ENCODE measurements at places on chromosomes 11 and 22. TPM values are rescaled to one million over a fixed set of nuclear protein-coding genes. Genes with fewer than 3 reads are reported as not detected.
A peak's percentile ranks its signal among the peaks of the same experiment; 100 is the strongest.

DNA sequence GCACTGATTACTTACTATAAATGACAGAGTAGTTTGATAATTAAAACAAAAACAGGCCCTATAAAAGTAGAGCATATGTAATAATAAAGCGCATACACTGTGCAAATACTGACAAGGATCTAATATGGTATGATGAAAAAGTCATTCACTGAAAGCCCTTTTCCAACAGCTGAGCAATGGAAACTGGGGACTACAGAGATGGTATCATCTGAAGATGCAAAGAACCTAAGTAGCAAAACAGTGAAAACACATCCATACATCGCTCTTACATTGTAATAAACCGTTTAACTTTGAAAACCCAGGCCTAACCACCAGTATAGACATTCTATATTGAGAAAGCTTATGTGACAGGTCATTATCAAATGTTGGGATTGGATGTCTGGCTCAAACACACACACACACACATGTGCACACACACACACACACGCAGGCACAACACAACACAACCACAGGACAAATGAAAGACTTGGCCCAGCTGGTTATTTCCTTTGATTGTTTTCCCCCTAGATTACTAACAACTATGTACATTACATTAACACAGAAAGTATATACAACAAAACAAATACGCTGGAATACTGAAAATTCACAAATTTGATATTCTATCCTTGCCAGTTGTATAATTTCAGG, 119.5 kb downstream of the APOL5 start:
- no peaks in the 10 kb centered on the region for H3K27me3 ChIP-seq
- no peak for DNase-seq
- H3K4me1 ChIP-seq = no peaks in the 10 kb centered on the region
- no peak overlapping the region for H3K27ac ChIP-seq
- H3K4me3 ChIP-seq = no peak overlapping the region

DNA sequence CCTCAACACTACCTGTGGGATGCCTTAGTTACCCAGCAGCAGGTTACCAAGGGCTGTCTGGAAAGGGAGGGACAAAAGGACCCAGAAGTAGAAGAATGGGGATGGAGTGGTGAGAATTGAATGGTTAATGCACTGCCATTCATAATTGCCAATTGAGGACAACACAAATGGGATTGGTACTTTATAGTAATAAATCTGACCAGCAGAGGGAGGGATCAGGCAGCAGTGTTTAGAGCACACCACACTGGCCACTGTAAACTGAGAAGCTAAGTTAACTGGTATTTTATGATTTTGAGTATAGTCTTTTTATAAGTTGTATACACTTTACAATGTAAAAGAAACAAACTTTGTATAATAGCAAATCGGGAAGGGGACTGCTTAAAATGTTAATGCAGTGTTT, 10.7 kb downstream of the TBRG1 start:
- H3K4me1 ChIP-seq = no peaks in the 10 kb centered on the region
- no peak for DNase-seq
- H3K4me3 ChIP-seq = no peak overlapping the region
- H3K27ac ChIP-seq = no peak overlapping the region
- H3K36me3 ChIP-seq = peaks cover 24% of the 10 kb centered on the region
- H3K27me3 ChIP-seq = no peaks in the 10 kb centered on the region

- H3K36me3 ChIP-seq = no peaks in the 10 kb centered on the region
- no peak overlapping the region for H3K27ac ChIP-seq
- no peak for DNase-seq
- H3K4me1 ChIP-seq = no peaks in the 10 kb centered on the region
These were observed 93.5 kb upstream of the TIMP3 start for GRCh38 chr22:32707971-32708370.

- peak overlapping the region; percentile 71 for H3K27ac ChIP-seq
- no peaks in the 10 kb centered on the region for H3K27me3 ChIP-seq
- H3K36me3 ChIP-seq = no peaks in the 10 kb centered on the region
- no peak for DNase-seq
- H3K4me3 ChIP-seq = peak overlapping the region; percentile 33
These were observed 1.9 kb downstream of the TAGLN start for GRCh38 chr11:117200813-117201657.

DNA sequence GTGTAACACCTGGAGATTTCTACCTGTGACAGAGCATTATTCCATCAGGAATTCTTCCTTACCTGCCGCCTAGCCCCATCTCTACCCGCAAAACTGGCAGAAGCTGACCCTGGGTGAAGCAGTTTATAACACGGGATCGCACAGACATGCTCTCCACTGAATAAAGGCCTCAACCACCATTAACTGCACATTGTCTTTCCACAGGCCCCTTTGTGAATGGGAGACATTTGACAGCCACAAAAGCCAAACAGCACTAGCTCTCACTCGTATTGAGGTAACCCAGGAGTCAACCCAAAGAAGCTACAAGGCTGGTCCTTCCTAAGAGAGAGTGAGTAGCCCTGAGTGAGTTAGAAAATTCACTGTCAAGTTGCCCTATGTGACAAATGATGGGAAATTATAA, 135.6 kb downstream of the RCN1 start:
- no peak overlapping the region for H3K27ac ChIP-seq
- H3K4me1 ChIP-seq = no peaks in the 10 kb centered on the region
- no peaks in the 10 kb centered on the region for H3K36me3 ChIP-seq
- H3K4me3 ChIP-seq = no peak overlapping the region
- no peak for DNase-seq

- no peaks in the 10 kb centered on the region for H3K36me3 ChIP-seq
- no peak for DNase-seq
- H3K27me3 ChIP-seq = no peaks in the 10 kb centered on the region
- no peaks in the 10 kb centered on the region for H3K4me1 ChIP-seq
These were observed 5.5 kb downstream of the NPAT start for GRCh38 chr11:108216988-108217387.

DNA sequence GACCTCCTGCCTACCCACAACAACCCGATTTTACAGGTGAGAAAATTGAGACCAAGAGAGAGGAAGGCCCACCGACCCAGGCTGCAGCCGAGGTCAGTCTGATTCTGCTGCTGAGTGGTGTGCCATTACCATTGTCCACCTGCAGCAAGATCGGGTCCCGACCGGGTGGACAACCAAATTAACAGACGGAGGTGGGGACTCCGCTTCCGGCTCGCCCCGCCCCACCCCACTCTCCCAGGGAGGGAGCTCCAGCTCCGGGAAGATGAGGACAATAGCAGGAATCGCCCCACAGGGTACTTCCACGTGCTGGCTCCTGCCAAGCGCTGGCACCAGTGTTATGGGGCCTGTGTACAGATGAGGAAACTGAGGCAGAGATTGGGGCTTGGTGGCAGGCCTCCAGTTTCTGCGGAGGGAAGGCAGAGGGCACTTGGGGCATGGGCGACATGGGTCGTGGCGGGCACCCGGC, 425 bp upstream of the KDELR3 start:
- no peaks in the 10 kb centered on the region for H3K4me1 ChIP-seq
- H3K36me3 ChIP-seq = no peaks in the 10 kb centered on the region
- DNase-seq = peak; percentile 58
- H3K27ac ChIP-seq = peak overlapping the region; percentile 32

DNA sequence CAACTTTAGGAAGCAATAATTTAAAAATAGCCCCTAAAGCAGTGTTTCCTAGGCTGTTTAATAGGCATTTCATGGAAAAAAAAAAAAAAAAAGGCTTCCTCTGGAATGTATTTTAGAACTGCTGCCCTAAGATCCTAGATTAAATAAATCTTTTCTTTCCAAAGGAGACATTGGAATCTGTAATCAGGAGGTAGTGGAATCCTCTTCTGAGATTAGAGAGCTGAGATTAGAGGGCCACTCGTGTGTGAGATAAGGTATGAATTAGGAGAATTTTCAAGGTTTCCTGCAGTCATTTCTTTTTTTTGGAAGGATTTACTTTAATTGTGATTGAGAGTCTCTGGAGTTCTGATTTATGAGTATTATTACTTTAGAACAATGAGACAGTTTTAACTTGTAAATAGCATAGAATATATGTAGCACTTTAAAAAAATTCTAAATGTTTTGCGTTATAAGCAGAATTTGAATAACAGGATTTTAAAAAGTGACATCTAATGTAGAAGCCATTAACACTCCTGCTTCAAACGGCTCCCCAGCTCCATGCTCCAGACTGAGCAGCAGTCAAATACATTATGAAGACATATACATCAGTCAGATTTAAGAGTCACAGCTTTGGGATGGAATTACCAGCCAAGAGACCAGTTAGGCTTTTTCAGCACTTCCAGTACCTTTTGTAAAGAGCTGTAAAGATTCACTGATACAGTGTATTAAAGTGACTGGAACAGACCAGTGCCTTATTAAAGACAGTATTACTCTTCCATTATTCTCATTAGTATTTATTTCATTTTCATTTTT, 5.0 kb downstream of the EED start:
- no peak for DNase-seq
- no peak overlapping the region for H3K4me3 ChIP-seq
- H3K27ac ChIP-seq = no peak overlapping the region
- H3K27me3 ChIP-seq = no peaks in the 10 kb centered on the region
- H3K36me3 ChIP-seq = no peaks in the 10 kb centered on the region

- H3K27me3 ChIP-seq = no peaks in the 10 kb centered on the region
- H3K27ac ChIP-seq = no peak overlapping the region
- no peaks in the 10 kb centered on the region for H3K36me3 ChIP-seq
- H3K4me1 ChIP-seq = no peaks in the 10 kb centered on the region
These were observed 55.0 kb upstream of the PTH start for GRCh38 chr11:13550761-13551160.

- H3K36me3 ChIP-seq = no peaks in the 10 kb centered on the region
- peak; percentile 91 for DNase-seq
- peak overlapping the region; percentile 25 for H3K4me3 ChIP-seq
- H3K27me3 ChIP-seq = no peaks in the 10 kb centered on the region
- H3K4me1 ChIP-seq = peaks cover 9% of the 10 kb centered on the region
These were observed 63.9 kb downstream of the MYO7A start for GRCh38 chr11:77191823-77192495.

GRCh38 chr11:59062602-59063529, 23.2 kb upstream of the GLYATL1B start:
- DNase-seq = no peak
- H3K4me1 ChIP-seq = no peaks in the 10 kb centered on the region
- H3K36me3 ChIP-seq = no peaks in the 10 kb centered on the region
- no peak overlapping the region for H3K4me3 ChIP-seq

- peak; percentile 85 for DNase-seq
- peak overlapping the region; percentile 55 for H3K4me3 ChIP-seq
- no peaks in the 10 kb centered on the region for H3K4me1 ChIP-seq
- H3K27ac ChIP-seq = no peak overlapping the region
- no peaks in the 10 kb centered on the region for H3K36me3 ChIP-seq
These were observed 1.5 kb downstream of the GALNT18 start for GRCh38 chr11:11620173-11620920.

DNA sequence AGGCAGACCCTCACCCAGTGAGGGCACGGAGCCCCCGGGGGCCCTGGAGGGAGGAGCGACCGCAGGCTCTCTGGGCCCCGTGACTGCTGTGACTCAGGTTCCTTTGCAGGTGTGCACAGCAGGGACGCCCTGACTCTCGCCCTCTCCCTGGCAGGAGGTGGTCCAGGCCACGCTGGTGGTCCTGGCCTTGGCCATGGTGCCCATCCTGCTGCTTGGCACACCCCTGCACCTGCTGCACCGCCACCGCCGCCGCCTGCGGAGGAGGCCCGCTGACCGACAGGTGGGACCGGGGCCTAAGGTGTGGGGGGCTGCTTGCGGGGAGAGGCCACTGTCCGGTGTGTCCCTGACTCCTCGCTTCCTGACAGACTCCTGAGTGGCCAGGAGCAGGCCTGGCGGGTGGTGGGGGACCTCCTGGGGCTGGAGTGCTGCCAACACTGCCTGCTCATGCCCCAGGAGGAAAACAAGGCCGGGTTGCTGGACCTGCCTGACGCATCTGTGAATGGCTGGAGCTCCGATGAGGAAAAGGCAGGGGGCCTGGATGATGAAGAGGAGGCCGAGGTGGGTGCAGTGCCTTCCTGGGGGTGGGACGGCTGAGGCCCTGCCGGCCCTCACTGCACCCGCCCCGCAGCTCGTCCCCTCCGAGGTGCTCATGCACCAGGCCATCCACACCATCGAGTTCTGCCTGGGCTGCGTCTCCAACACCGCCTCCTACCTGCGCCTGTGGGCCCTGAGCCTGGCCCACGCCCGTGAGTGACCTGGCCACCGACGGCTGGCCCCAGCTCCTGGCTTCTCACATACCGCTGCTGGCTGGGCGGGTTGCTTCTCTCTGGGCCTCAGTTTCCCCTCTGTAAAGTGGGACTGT, 10.9 kb downstream of the TCIRG1 start:
- no peak overlapping the region for H3K4me3 ChIP-seq
- H3K4me1 ChIP-seq = no peaks in the 10 kb centered on the region
- H3K27me3 ChIP-seq = no peaks in the 10 kb centered on the region
- no peak for DNase-seq
- peaks cover 20% of the 10 kb centered on the region for H3K36me3 ChIP-seq

DNA sequence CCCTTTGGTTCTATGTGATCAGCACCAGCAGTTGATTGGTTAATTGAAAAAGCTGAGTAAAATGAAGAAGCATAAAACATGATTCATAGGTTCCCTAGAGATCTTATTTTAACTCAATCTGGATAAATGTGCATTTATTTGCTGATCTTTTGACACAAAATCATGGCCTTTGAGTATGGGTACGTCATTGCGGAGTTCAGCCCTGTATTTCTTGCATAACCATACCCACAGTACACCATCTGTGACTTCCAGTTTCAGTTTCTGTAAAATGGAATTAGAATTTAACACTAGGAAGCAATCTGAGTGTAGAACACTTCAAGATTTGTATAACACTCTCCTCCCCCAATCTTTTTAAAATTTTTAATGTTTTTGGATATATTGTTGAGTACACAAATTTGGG, 358.2 kb downstream of the DDX10 start:
- no peak overlapping the region for H3K27ac ChIP-seq
- H3K36me3 ChIP-seq = no peaks in the 10 kb centered on the region
- H3K27me3 ChIP-seq = no peaks in the 10 kb centered on the region

GRCh38 chr11:34105957-34106504, 602 bp downstream of the NAT10 start:
- peaks cover 16% of the 10 kb centered on the region for H3K4me1 ChIP-seq
- H3K36me3 ChIP-seq = no peaks in the 10 kb centered on the region
- H3K4me3 ChIP-seq = peak overlapping the region; percentile 99
- no peaks in the 10 kb centered on the region for H3K27me3 ChIP-seq

GRCh38 chr22:42856179-42856864, 751 bp downstream of the ARFGAP3 start:
- peak overlapping the region; percentile 97 for H3K27ac ChIP-seq
- peaks cover 7% of the 10 kb centered on the region for H3K4me1 ChIP-seq
- H3K36me3 ChIP-seq = no peaks in the 10 kb centered on the region

CALCB gene
- total RNA-seq = 0.16 TPM

CCDC89 gene
- total RNA-seq = 1.7 TPM

RIMBP3C gene
- not detected for total RNA-seq

ABCC8 gene
- total RNA-seq = 4.7 TPM

RFPL2 gene
- not detected for total RNA-seq

Data from colonic mucosa (tissue), 4 donors.